ENCODE measurements at places on chromosomes 4 and X. TPM values are rescaled to one million over a fixed set of nuclear protein-coding genes. Genes with fewer than 3 reads are reported as not detected.

DNA sequence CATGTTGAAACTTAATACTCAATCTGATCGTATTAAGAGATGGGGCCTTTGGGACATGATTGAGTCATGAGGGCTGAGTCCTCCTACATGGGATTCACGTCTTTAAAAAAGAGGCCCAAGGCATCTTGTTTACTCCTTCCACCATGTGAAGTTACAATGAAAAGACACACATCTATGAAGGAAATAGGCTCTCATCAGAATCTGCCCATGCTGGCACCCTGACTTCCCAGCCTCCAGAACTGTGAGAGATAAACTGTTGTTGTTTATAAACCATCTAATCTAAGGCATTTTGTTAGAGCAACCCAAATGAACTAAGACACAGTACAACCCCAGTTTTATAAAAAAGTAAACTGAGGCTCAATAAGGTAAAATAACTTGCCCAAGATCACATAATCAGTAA is 32.3 kb downstream of the PPP3CA start:
- DNase-seq, result no peak

GRCh38 chr4:150322646-150323045 is 244.4 kb downstream of the DCLK2 start:
- no peak for DNase-seq

GRCh38 chrX:100650841-100651240 is 6.8 kb downstream of the SRPX2 start:
- DNase-seq, result no peak

DNA sequence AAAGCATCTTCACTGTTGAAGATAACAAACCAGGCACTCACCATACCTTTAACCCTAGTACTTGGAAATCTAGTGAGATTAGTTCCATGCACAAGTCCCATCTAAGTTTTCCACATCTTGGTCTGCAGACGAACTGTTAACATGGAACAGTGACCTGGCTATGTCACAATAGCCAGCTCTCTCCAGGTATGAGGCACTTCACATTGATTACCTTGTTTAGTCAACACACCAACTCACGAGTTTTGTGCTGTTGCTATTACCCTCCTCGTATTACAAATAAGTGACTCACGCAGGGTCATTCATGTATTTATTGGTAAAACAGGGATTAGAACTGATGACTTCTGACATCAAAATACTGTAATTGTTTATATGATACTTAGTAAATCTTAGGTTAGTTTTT is 36.4 kb upstream of the FRAS1 start:
- DNase-seq, result no peak

DNA sequence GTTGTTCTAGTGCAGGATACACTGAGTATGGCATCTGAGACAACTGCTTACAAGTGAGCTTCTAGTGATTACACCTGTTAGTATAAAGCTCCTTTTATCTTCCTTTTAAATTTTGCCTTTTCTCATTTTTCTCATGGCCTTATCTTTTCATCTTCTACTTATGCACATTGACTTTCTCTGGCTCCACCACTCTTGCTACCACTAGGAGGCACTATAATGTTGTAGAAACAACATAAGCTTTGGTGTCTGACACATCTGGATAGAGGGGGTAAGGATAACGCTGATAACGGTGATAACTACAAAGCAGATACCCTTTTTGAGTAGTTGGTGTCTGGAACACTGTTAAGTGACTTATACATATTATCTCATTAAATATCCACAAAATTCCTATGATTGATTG is 187.4 kb upstream of the TEX13C start:
- DNase-seq, result no peak

- no peak for DNase-seq
These were observed 125.0 kb downstream of the RASGEF1B start for GRCh38 chr4:81346719-81347118.

DNA sequence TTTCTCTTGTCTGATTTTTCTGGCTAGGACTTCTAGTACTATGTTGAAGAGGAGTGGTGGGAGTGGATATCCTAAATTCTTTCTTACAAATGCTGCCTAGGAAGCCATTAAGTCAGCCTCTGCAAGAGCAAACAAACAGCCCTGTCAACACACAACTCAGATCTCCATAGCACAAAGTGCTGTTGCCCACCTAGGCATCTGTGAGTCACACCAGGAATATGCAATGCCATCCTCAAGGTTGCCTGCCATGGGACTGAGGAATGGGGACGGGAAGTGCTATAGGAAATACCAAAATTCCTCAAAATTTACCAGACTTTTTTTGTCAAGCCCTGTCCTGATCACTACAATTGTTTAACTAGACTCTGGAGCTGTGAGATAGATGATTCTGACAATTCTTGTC is 466.9 kb downstream of the FSTL5 start:
- DNase-seq, result no peak

GRCh38 chrX:68718443-68718820 is 71.0 kb downstream of the STARD8 start:
- no peak for DNase-seq

GRCh38 chr4:54359919-54360650 is 131.0 kb downstream of the PDGFRA start:
- DNase-seq, result no peak

DNA sequence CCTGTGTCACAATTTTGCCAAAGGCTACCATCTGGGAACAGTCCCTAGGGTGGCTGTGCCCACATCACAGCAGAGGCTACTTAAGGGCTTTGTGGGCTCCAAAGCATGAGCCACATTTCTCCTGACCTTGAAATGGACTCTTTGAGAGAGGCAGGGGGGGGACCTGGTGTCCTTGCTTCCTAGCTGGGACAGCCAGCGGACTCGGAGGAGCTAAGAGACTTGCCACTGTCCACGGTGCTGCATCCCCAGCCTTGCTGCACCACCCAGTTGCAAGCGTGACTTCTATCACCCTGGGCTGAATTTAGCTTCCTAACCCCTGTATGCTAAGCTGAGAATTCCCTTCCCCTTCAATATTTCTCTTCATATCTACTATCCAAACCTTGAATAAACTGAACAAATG is 99.0 kb downstream of the PHKA2 start:
- DNase-seq, result no peak

DNA sequence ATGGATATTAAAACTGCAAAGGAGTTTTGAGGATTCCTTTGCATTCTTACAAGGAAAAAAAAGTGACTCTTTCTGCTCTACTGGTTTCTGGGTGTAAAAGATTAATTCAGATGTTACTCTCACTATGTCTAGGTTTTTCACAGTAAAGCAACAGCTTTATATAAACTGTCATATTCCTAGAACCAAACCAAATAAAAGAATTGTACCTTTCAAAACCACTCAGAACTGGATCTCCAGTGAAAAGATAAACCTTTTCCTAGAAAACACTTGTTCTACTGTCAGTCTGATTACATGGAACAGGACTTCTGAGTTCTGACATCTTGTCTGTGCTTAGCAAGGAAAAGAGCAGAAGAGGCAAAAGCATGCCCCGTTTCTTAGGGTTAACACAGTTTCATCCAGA is 5.0 kb upstream of the PPID start:
- DNase-seq, result no peak

PCDH10 gene
- 0.94 TPM for total RNA-seq

DNAAF6 gene
- not detected for total RNA-seq

TNIP3 gene
- total RNA-seq, result not detected

PPEF2 gene
- not detected for total RNA-seq

FRMPD3 gene
- not detected for total RNA-seq

TBC1D9 gene
- total RNA-seq, result 10.9 TPM

ARX gene
- total RNA-seq, result not detected

Data from right atrium auricular region (tissue), 2 donors.